ENCODE measurements at places on chromosomes 4 and X.

- no peak for DNase-seq
Measured at GRCh38 chrX:23764188-23764984, 18.6 kb upstream of the SAT1 start.

GRCh38 chr4:41154010-41154813 is 60.1 kb downstream of the APBB2 start:
- DNase-seq: no peak

DNA sequence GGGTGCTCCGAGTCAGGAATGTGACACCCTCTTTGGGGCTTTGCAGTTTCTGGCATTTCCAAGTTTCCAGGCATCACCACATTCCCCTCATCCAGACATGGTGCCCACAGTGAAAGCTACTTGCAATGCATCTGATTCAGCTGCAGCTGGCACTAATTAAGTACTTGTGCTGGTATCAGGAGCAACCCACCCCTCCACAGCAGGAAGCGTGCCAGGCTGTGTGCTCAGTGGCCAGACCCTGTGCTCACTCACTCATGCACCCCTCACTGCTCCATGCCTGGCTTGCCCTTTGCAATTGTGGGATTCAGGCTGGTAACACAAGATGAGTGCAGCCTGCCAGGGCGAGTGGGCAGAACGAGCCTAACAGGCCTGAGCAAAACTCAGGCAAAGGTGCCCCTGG is 271.2 kb downstream of the EPHA5 start:
- DNase-seq: no peak

- no peak for DNase-seq
Measured at GRCh38 chr4:137905930-137906329, 336.2 kb downstream of the SLC7A11 start.

DNA sequence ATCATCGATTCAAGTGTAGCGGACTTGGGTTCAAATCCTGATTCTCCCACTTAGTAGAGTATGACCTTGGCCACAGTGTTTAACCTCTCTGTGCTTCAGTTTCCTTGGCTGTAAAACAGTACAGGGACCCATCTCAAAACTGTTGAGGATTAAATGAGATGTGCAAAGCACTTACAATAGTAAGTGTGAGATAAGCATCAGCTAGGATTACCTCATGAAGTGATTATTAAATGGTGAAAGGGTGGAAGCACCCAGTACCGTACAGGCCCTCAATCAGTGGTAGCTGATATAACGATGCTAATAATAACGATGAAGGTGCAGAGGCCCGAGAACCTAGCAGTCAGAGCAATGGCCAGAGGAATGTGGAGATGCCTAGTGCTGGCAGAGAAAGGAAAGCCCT is 45.1 kb downstream of the PRPS1 start:
- no peak for DNase-seq

DNA sequence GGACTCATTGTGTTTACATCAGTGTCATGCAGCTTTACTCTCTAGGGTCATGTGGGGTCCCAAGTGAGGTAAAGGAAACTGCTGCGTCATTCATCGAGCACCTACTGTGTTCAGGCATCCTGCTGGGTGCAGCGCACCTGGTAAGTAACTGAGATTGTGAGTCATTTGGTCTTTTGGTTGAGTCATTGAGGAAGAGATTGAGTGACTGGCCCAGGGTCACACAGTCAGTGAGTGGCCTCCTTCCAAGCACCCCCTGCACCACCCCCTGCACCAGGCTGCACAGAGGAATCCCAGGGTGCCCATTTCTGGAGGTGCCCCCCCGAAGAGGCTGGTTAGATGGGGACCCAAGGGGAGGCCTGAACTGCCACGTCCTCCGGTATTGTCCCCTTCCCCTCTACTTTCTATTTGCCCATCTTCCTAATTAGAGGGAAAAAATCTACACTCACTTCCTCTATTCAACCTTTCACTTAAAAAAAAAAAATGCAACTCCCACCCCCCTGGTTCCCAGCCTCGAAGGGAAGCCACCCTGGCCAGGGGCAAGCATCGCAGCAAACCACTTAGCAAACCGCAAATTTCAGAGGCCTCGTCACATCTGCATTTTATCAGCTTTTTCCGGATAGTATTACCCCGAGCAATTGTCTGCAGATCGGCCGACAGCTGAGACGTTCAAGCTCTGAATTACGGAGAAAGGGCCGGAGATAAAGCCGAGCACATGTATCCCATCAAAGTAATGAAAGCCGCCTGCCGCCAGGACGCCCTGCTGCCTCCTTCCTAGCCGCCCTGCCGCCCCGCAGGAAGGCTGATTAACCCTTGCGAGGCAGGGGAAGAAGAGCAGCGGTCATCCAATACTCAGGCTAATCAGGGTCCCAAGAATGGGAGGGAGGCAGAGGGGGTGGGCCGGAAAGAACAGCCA is 96.3 kb upstream of the MSX1 start:
- DNase-seq: no peak

DNA sequence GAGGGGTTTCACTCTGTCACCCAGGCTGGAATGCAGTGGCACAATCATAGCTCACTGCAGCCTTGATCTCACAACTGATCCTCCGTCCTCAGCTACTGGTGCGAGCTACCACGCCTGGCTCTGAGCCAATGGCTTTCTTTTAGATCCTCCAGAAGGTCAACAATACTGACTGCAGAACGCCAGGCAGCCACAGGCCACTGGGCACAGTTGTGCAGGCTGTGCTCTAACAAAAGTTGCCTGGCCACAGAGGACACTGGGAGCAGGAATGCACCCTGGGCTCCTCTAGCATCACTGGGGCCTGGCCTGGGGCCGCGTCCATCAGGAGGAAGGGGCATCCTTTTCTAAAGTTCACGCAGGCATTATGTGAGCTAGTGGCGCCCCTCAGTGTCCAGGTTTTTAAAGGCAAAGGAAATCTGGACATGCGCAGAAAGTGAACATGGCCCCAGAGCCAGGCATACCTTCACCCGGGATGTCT is 14.9 kb upstream of the PORCN start:
- no peak for DNase-seq

GRCh38 chrX:38750551-38750950 is 50.7 kb upstream of the MID1IP1 start:
- no peak for DNase-seq

- no peak for DNase-seq
Measured at GRCh38 chr4:72209600-72209999, 177.8 kb downstream of the NPFFR2 start.

DNA sequence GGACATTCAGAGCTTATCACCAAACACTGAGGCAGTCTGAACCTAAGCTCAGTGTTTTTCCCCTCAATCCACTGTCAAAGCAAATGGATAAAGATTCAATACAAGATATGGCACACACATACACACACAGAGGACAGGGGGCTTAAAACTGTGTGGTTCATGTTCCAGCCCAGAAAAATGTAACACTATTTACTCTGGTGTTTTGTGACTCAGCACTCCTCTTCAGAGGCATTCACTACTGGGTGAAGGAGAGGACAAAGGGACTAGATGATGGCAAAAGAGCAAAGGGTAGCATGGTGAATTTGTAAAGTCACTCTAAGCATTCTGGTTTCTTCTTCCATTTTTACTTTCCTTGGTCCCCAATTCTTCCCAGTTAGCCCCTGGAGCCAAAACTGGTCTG is 120.3 kb downstream of the ARHGEF9 start:
- DNase-seq: no peak

DNA sequence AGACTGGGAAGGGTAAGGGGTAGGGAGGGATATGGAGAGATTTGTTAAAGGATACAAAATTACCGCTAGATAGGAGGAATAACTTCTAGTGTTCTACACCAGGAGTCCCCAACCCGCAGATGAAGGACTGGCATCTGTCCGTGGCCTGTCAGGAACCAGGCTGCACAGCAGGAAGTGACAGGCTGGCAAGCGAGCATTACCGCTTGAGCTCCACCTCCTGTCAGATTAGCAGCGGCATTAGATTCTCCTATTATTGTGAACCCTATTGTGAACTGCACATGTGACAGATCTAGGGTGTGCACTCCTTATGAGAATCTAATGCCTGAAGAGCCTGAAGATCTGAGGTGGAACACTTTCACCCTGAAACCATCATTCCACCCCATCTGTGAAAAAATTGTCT is 27.9 kb upstream of the BBS7 start:
- no peak for DNase-seq

- no peak for DNase-seq
Measured at GRCh38 chr4:148203056-148203898, 238.9 kb downstream of the NR3C2 start.

GRCh38 chrX:150864127-150864526 is 34.3 kb downstream of the CD99L2 start:
- no peak for DNase-seq
